Stimulated activated CD4-positive, alpha-beta T cell treated with anti-CD3 and anti-CD28 coated beads, TNF-alpha, amount 100 ng/mL, for 48 hours (primary cell): ENCODE measurements at places on chromosomes 12 and 14.

DNA sequence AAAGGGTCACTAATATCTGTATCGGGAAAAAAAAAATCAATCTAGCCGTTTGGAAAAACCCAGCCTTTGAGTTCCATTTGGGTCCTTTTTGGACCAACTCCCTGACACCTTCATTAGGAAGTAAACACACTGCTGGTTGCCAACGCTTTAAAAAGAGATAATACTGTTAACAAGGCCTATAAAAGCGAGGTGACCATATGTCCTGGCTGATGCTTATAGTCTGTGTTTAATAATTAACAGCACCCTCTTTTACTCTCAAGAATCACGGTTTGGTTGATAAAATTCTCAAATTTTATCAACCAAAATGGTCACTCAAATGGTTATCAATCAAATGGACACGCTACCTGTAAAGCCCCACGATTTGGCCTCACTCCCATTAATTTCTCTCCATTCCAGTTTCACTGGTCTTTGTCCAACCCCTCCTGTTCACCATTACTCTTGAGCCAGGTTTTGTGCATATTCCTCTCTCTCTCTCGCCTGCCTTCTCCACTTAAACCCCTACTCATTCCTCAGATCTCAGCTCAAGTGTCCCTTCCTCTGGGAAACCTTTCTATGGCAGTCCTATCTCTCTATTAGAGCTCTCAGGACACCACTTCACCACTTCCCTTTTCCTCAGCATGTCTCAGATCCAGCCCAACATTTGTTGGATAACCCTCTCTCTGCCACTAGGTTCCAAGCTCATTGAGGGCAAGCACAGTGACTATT lies 9.5 kb downstream of the BTG1 start:
- DNase-seq = no peak

DNA sequence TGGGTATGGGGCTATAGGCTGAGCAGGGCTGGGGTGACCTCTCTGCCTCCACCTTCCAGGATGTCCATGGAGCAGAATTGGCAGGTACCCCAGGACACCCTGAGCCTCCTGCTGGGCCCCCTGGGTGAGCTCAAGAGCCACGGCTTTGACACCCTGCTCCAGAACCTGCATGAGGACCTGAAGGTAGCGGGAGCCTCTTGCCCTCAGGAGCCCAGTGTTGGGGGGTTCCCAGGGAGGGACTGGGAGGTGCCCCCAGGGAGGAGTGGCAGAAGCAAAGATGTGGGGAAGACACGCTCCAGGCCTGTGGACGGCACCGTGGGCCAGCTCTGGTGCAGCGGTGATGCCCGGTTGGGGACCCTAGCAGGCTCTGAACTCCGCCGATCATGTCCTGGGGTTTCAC lies 8.3 kb downstream of the TNFAIP2 start:
- no peak for DNase-seq

- DNase-seq = no peak
These were observed 79.8 kb downstream of the TTC9 start for GRCh38 chr14:70721542-70721941.

- DNase-seq = no peak
These were observed 222.4 kb upstream of the AMIGO2 start for GRCh38 chr12:47302111-47302671.

GRCh38 chr12:33703221-33703620 lies 263.6 kb upstream of the SYT10 start:
- DNase-seq = no peak

DNA sequence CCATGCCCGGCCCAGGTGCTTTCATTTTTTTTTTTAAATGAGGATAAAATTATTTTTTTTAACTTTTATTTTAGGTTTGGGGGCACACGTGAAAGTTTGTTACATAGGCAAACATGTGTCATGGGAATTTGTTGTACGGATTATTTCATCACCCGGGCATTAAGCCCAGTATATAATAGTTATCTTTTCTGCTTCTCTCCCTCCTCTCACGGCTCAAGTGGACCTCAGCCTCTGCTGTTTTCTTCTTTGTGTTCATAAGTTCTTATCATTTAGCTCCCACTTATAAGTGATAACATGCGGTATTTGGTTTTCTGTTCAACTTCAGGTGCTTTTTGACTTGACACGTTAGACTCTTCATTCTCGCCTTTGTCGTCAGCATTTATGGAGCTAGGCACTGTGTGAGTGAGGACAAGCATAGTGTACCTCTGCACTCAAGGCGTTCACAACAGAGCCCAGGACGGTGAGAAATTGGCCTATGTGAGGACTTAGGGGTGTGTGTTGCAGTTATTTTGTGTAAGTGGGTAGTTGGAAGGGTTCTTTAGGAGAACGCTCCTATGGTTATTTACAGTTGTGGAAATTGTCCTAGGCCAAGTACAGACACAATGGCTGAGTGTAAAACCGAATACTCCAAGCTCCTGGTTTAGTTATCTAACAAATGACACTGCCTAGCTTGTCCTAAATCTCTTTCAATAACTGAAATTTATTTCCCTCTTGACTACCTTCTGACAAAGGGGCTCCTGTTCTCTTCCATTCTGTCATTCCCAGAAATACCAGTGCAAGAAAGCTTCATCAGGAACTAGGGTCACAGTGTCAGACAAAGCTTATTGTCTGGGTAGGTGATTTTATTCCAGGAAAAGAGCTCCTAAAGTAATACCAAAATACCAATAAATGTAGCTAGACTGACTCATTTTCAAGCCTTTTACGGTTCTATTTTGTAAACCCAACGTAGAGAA lies 200.5 kb upstream of the PRICKLE1 start:
- DNase-seq = no peak

GRCh38 chr14:104378698-104379113 lies 200.9 kb upstream of the C14orf180 start:
- DNase-seq = no peak

DNA sequence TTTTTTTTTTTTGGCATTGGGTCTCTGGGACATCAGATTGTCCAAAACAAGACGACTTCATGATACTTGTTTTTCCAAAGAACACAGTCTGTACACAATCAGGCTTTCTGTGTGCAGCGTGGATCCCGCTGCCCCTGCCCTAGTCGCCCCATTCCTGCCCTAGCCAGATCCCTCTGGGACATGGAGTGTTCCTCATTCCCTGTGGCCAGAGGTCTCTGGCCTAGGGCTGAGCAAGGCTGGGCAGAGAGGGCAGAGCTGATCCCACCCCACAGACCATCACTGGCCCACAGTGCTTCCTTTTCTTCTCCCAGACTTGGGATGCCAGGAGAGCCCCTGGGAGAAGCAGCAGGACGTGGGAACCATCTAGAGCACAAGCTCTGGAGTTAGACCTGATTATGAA lies 20.9 kb upstream of the EIF2B2 start:
- DNase-seq = no peak

- no peak for DNase-seq
These were observed 2.8 kb downstream of the LBHD2 start for GRCh38 chr14:103086771-103087342.
